C1 segment of cervical spinal cord (tissue), 14 donors: ENCODE measurements at places on chromosomes 6 and 20.

DNA sequence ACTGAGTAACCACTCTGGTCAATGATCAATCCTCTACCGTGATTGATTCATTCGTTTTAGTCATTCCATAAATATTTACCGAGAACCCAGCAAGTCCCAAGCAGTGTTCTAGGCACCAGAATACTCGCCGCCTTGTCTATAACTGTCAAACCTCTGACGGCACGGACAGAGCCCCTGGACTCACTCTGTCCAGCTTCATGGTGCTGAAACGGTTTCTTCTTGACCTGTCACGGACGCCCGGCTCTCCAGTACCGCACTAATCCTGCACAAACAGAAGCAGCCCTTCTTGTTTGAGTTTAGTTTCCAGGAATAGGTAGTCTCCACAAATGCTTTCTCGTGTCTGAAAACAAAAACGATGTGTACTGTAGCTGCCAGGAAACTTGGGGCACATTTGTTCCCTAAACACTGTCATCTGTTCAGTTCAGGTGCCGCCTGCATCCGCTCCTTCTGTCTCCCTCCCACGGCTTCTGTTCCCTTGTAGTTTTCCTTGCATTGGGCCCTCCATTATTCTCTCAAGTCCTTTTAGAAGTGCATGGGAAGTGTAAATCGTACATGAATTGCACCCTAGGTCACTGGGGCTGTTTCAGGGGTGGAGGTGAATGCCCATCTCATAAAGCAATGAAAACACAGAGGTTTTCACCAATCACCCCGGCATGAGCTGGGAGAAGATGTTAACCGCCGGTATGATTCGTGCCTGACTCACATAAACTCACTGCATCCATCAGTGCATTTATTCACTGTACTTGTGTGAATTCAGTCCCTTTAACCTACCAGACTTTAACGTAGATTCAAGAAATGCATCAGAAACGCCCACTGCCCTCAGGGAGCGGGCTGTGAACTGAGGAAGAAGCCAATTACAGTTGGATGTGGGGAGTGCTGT lies 209.3 kb upstream of the CDH4 start:
- DNase-seq = no peak

GRCh38 chr20:32205843-32206759 lies 1.4 kb downstream of the PLAGL2 start:
- no peak for DNase-seq

- no peak for DNase-seq
Observed at GRCh38 chr6:38871741-38872568, 156.8 kb downstream of the DNAH8 start.

- no peak for DNase-seq
Observed at GRCh38 chr20:33007376-33008335, at the start of gene BPIFB2. BPIFB2 (plus strand) TSS chr20:33007704; CDS start chr20:33008575, 871 bp downstream.

DNA sequence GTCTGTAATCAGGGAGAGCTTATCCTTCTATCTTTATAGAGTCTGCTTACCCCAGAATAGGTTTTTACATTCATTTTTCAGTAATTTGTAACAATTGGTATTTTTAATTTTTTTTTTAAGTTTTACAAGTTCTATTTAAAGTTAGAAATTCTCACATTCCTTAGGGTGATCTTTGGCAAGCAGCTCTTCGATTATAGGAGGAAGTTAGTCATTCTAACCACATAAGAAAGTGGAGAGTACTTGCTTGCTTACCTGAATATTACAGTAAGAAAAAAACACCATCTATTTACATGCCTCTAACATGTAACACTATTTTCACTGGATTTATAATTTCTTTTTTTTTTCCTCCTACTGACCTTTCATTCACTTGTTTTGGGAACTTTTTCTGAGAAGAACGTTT lies 6.7 kb downstream of the TSHZ2 start:
- no peak for DNase-seq

- DNase-seq = no peak
Observed at GRCh38 chr6:132213732-132214131, 187.5 kb downstream of the MOXD1 start.

GRCh38 chr6:8900056-8900455 lies 464.7 kb upstream of the SLC35B3 start:
- no peak for DNase-seq
